ENCODE measurements at places on chromosomes 16 and 17.

DNA sequence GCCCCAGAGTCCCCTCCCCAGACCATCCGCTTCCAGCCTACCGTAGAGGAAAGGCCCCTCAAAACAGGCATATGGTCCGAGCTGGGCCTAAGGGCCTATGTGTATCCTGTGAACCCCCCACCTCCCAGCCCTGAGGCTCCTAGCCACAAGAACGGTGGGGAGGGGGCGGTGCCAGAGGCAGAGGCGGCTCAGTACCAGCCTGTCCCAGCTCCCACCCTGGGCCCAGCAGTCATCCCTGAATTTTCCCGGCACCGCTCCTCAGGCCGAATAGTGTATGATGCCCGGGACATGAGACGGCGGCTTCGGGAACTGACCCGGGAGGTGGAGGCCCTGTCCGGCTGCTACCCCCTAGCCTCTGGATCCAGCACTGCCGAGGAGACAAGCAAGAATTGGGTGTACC is 1.1 kb downstream of the SPEM1 start:
- no peak for DNase-seq

- DNase-seq, result peak; percentile 49
Observed at GRCh38 chr17:29572691-29573557, 4.4 kb downstream of the TP53I13 start.

GRCh38 chr17:15513058-15513791 is 45.8 kb upstream of the CDRT4 start:
- DNase-seq, result no peak

DNA sequence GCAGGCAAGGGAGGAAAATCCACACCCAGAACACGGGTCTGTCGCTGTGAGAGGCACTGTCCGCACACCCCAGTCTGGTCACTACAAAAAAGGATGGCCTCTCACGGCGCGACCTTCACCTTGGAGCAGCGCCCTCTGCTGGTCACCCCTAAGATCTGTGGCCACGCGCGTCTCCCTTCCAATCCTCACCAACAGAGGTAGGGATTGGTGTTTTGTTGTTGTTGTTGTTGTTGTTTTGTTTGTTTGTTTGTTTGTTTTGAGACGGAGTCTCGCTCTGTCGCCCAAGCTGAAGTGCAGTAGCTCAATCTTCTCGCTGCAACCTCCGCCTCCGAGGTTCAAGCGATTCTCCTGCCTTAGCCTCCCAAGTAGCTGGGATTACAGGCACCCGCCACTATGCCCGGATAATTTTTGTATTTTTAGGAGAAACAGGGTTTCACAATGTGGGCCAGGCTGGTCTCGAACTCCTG is 15.0 kb upstream of the C17orf58 start:
- DNase-seq, result peak; percentile 61

GRCh38 chr17:49881054-49881402 is 33.2 kb upstream of the TAC4 start:
- DNase-seq, result no peak

DNA sequence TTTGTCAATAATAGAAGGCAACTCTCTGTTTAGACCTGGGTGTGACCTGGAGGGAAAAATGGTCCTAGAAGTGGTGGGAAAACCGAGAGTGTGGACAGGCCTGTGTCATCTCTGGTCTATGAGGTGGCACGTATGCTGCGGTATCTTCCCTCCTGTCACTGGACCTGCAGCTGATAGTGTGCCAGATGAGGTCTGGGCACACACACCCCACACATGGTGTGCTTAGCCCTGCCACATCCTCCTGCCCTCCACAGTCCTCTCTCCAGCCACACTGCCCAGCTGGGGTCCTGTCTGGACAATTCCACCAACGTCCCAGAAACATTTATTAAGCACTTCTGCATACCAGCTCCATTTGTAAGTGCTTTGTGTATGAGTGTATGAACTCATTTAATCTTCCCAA is 37.2 kb downstream of the GLP2R start:
- DNase-seq, result no peak

Measured in activated CD4-positive, alpha-beta T cell treated with anti-CD3 and anti-CD28 coated beads for 24 hours (primary cell).